Activated T-cell treated with anti-CD3 and anti-CD28 coated beads, Interleukin-2, amount 50 U/mL, for 24 hours (primary cell): ENCODE measurements at places on chromosomes 12 and 14.

- H3K36me3 ChIP-seq, result no peaks in the 10 kb centered on the region
- H3K4me1 ChIP-seq, result no peaks in the 10 kb centered on the region
- H3K27me3 ChIP-seq, result no peaks in the 10 kb centered on the region
- no peak for DNase-seq
- H3K27ac ChIP-seq, result no peak overlapping the region
- H3K4me3 ChIP-seq, result no peak overlapping the region
Observed at GRCh38 chr12:2769866-2770533, 24.8 kb upstream of the FKBP4 start.

DNA sequence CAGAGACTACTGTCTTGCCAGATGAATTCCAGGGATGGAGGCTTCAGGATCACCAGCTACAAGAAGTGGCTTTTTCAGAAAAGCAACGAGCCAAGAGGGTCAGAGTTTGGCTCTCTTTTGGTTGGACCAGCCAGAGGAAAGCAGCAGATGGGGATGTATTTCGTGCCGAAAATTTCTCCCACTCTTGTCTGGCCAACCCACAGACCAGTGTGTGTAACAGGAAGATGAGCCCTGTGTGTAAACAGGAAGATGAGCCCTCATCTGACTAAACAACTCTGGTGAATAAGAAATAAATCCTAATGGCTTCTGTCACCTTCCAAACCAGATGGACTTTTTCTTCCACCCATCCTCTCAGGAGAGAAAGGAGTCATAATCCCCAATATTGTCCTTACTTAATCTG, 13.1 kb downstream of the GPR68 start:
- DNase-seq, result no peak
- peak overlapping the region; percentile 99 for H3K27ac ChIP-seq
- H3K36me3 ChIP-seq, result peaks cover 48% of the 10 kb centered on the region
- H3K4me1 ChIP-seq, result peaks cover 79% of the 10 kb centered on the region

GRCh38 chr12:130971925-130972585, 18.3 kb downstream of the ADGRD1 start:
- H3K27me3 ChIP-seq, result peaks cover 8% of the 10 kb centered on the region
- no peak for DNase-seq
- H3K4me1 ChIP-seq, result no peaks in the 10 kb centered on the region
- no peaks in the 10 kb centered on the region for H3K36me3 ChIP-seq

DNA sequence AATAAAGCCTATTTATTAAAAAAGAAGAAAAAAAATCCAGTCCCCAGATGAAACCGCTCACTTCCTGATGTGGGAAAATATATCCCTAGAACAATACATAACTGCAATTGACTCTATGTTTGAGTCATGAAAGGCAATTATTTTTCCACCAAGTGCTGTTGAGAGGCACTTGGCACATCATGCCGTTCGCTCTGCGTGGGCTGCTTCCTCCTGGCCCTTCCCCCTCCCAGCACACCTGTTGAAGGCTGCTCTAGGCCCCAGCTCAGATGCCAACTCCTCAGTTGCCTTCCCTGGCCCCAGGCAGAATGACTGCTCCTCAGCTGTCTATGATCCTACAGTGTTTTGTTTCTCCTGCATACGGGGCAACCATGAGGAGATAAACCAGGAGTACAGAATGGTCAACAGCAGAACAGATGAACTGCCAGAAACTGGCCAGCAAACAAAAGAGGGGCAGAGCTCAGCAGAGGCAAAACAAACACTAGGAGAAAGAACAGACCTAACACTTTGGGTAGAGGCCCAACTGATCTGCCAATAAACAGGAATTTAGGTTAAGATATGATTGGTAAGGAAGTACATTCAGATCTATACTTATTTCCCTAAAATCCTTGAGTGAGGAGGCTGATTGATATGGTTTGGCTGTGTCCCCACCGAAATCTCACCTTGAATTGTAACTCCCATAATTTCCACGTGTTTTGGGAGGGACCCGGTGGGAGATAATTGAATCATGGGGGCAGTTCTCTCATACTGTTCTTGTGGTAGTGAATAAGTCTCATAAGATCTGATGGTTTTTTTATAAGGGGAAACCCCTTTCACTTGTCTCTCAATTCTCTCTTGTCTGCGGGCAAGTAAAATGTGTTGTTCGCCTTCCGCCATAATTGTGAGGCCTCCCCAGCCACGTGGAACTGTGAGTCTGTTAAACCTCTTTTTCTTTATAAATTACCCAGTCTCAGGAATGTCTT, 58.6 kb downstream of the SLC38A1 start:
- peaks cover 99% of the 10 kb centered on the region for H3K36me3 ChIP-seq
- H3K4me1 ChIP-seq, result peaks cover 93% of the 10 kb centered on the region

DNA sequence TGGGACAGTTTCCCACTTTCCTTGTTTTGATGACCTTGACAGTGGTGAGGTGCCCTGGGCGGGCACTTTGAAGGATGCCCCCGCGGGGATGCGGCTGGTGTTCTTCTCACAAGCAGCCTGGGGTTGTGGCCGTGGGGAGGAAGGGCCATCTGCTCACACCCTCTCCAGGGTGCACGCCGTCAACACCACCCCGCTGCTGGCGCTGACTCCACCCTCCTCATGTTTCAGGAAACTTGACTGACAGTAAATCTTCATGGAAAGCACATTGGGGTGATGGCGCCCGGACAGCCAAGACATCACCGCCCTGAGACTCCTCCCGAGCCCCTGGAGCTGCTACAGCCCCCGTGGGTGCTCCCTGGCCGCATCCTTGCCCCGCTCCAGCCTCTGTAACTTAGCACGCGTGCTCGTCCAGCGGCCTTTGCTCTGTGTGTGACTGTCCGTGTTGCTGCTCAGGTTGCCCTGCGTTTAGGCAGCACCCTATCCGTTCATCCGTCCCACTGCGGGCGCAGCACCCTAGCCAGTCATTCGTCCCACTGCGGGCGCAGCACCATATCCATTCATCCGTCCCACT, 150.2 kb upstream of the C14orf180 start:
- no peak for DNase-seq
- H3K4me3 ChIP-seq, result no peak overlapping the region
- H3K4me1 ChIP-seq, result no peaks in the 10 kb centered on the region

- no peak overlapping the region for H3K27ac ChIP-seq
- H3K4me1 ChIP-seq, result peaks cover 5% of the 10 kb centered on the region
- H3K27me3 ChIP-seq, result no peaks in the 10 kb centered on the region
- H3K36me3 ChIP-seq, result no peaks in the 10 kb centered on the region
Observed at GRCh38 chr12:91432089-91432488, 249.5 kb upstream of the DCN start.

GRCh38 chr12:69352904-69353303, 4.7 kb downstream of the LYZ start:
- DNase-seq, result no peak
- H3K36me3 ChIP-seq, result no peaks in the 10 kb centered on the region
- H3K4me1 ChIP-seq, result peaks cover 7% of the 10 kb centered on the region
- no peaks in the 10 kb centered on the region for H3K27me3 ChIP-seq
- no peak overlapping the region for H3K27ac ChIP-seq

DNA sequence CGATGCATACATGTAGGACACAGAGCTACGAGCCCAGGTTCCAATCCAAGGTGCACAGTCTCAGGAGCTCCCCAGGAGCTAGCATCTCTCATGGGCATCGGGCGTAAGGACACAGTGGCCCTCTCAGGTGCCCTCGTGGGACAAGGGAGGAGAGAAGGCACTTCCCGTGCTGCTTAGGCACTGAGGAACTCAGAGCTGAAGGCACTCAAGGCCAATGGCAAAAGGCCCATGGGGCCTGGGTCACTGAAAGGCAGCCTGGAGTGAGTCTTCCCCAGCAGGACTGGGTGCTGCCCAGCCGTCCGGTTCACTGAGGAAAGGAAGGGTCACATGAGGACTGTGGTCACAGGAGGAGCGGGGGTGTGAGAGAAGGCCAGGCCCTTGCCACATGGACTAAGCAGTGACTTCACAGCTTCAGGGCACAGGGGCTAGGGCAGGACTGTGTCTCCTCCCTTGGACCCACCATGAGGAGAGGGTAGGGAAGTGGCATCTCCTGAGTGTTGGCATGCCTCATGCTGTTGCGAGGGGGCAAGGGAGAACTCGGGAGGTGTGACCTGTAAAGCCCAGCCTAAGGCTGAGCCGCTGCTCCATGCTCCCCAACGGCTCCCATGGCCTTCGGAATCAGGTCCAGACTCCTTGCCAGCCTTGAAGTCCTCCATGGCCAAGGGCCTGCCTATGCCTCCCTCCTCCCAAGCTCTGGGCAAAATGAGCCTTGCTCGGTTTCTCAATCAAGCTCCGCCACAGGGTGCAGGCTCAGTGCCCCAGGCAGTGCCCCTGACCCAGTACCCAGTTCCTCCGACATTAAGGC, 51.8 kb downstream of the CHGA start:
- H3K27me3 ChIP-seq, result no peaks in the 10 kb centered on the region
- H3K27ac ChIP-seq, result no peak overlapping the region
- DNase-seq, result no peak
- H3K36me3 ChIP-seq, result peaks cover 63% of the 10 kb centered on the region
- H3K4me3 ChIP-seq, result no peak overlapping the region

- peaks cover 30% of the 10 kb centered on the region for H3K4me1 ChIP-seq
- no peak overlapping the region for H3K4me3 ChIP-seq
- peaks cover 3% of the 10 kb centered on the region for H3K27me3 ChIP-seq
- H3K36me3 ChIP-seq, result peaks cover 13% of the 10 kb centered on the region
- H3K27ac ChIP-seq, result no peak overlapping the region
- no peak for DNase-seq
Observed at GRCh38 chr14:68981139-68981538, 2.0 kb upstream of the ACTN1 start.

DNA sequence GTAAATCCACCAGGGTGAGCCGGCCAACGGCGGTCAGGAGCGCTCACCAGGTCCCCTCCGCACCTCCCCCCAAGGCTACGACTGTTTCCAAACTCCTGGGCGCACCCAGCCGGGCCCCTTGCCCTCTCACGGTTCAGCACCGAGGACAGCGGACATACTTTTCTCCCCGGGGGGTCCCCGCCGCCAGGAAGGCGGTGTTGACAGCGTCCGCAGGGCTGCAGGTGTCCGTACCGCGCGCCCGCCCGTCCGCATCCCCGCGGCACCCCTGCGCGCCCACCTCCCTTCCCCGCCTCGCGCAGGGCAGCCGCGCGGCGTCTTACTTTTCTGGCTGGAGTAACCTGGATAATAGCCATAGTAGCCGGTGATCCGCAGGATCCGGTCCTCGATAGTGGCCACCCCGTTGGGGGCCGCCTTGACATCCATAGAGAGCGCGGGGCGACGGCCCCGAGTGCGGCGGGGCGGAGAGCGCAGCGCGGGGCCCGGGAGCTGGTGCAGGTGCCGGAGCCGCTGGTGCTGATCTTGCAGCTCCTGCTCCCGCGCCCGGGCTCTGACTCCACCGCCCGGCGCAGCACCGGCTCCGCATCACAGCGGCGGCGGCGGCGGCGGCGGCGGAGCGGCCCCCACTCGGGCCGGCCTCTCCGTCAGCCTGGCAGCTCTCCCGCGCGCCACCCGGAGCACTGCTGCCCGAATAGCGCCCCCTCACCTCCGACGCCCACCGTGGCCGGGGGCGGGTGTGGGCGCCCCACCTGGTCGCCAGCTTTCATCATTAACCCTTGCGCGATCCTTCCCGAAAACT, at the start of gene SLC35F4:
TSS of gene SLC35F4 (minus strand) at position 690 of the 796 bp plus-strand sequence.
- no peak for DNase-seq
- no peak within 1 kb of the TSS for H3K4me3 ChIP-seq
- no peaks in the 10 kb centered on the region for H3K36me3 ChIP-seq
- no peak within 1 kb of the TSS for H3K27ac ChIP-seq

DNA sequence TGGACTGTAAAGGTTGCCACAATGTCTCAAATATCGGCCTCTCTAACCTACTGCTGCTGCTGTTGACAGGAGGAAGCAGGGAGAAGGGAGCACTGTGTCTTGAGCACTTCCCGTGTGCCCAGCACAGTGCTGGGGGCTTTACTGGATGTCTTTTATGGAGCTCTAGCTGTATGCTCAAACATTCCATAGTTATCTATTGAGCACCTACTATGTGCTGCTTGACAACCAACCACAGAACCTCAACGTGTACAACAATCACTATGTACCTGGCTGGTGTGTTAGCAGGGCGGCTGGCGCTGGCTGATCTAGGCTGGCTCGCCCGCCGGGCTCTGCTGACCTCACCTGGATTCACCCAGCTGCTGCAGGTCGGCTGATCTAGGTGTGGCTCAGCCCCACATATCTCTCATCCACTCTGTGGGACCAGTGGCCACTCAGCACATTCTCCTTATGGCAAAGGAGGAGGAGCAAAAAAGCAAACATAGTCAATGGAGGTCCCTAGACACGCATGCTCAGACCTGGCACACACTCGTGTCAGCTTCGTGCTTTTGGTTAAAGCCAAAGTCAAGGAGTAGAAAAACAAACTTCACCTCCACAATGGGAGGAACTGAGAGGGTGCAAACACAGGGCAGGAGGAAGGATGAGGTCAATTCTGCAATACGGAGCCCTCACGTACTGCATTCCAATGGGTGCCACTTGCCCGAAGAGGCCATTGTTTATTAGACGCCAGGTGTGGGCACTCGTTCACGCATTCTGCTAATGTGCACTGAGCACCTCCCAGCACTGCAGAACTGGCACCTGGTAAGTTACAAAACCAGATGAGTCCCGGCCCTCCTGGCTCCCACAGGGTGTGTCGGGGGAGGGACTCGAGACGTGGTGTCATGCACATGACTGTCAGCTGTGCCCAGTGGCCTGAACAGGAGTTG, 147.2 kb downstream of the SCARB1 start:
- peaks cover 22% of the 10 kb centered on the region for H3K4me1 ChIP-seq
- no peaks in the 10 kb centered on the region for H3K36me3 ChIP-seq
- peaks cover 2% of the 10 kb centered on the region for H3K27me3 ChIP-seq
- no peak overlapping the region for H3K4me3 ChIP-seq
- no peak for DNase-seq
- no peak overlapping the region for H3K27ac ChIP-seq

GRCh38 chr14:85528897-85529631, 880 bp upstream of the FLRT2 start:
- H3K36me3 ChIP-seq, result no peaks in the 10 kb centered on the region
- peaks cover 14% of the 10 kb centered on the region for H3K4me1 ChIP-seq
- H3K27ac ChIP-seq, result no peak overlapping the region
- H3K27me3 ChIP-seq, result peaks cover 66% of the 10 kb centered on the region
- no peak for DNase-seq
- no peak overlapping the region for H3K4me3 ChIP-seq
